ENCODE measurements at places on chromosomes 13 and 19. TPM values are rescaled to one million over a fixed set of nuclear protein-coding genes. Genes with fewer than 3 reads are reported as not detected.

GRCh38 chr13:54627646-54628372 lies 1599.2 kb downstream of the OLFM4 start:
- DNase-seq: no peak

DNA sequence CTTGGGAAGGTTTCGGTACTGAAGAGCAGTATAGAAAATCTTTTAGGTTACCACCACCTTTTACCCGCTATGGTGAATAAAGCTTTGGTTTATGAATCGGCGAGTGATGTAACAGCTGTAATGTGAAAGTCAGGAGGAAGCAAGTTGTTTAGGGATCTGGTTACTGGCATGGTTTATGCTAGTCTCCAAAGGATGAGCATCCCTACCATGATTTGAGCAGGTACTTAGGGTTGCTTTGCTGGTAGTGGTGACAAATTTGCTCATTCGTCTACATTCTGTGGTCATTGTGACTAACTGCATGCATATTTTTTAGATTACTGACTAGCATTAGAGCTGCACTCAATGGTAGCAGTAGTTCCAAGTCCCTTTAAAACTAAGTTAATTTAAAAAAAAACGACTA lies 104.1 kb downstream of the FRY start:
- no peak for DNase-seq

- no peak for DNase-seq
Observed at GRCh38 chr13:78701383-78701782, 42.4 kb upstream of the OBI1 start.

GRCh38 chr13:41352935-41353840 lies 42.1 kb downstream of the NAA16 start:
- no peak for DNase-seq

GRCh38 chr19:3546119-3546518 lies 7.1 kb downstream of the TEKTIP1 start:
- no peak for DNase-seq

DNA sequence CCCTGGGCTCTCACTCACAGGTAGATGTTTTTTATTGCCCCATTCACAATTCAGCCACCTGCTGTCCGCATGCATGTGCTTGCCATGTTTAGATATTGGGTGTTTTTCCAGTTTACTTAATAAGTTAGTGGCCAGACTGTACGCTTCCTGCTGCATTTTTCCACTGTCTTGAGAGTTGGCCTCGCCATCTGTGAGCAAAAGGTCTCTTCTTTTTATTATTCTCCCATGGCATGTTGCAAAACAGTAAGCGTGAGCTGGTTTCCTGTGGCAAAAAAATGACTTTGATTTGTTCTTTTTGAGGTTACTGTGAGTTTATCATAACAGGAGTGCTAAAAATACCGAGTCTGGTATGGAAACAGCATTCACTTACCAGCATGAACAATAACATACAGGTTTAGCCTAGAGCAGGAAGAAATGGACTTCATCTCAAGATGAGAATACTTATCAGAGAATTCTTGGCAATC lies 46.0 kb downstream of the SAE1 start:
- DNase-seq: no peak

DNA sequence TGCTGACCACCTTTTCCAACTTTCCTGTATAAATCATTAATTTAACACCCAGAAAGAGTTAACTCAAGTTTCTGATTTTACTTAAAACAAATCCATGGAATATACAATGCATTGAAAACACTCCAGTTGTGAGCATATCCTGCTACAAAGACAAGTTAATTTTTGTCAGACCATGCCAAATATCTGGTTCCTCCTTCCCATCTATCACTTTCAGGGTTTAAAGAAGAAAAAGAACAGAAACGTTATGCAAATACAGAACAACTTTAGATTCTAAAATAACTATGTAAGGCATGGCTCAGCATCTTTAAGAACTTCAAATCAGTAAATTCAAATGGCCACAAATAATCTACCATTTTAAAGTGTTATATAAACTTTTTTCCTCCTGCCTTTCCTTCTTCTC lies 14.9 kb downstream of the MRPS31 start:
- DNase-seq: no peak

GRCh38 chr19:29741776-29742175 lies 26.7 kb upstream of the C19orf12 start:
- no peak for DNase-seq

- DNase-seq: no peak
Observed at GRCh38 chr19:5305163-5305562, 35.4 kb downstream of the PTPRS start.

DNA sequence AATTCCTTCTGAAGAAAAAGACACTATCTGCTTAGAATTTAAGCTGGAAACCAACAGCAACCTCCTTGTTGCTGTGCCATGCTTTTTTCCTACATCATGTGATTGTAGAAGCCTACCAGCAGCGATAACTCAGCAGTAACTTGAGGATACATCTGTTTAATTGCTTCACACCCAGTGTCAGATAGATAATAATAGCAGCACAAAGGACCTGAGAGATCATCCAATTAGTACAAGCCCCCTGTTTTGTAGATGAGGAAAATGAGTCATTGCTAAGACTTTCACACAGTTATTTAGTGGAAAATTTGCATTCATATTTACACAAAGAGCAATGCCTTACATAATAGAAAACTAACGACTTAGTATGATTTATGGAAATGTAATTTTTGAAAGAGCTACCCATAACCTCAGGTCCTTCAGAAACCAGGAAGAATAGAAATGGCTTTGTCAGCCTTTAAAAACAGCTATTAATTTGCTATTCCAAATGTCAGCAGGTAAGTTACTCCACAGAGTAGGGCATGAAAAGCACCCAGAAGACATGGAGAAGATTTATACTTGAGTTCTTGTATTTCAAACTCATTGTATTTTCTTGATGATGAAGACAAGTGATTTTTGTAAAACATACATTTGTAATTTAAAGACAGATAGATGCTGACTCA lies 93.7 kb upstream of the SGCG start:
- DNase-seq: no peak

DNA sequence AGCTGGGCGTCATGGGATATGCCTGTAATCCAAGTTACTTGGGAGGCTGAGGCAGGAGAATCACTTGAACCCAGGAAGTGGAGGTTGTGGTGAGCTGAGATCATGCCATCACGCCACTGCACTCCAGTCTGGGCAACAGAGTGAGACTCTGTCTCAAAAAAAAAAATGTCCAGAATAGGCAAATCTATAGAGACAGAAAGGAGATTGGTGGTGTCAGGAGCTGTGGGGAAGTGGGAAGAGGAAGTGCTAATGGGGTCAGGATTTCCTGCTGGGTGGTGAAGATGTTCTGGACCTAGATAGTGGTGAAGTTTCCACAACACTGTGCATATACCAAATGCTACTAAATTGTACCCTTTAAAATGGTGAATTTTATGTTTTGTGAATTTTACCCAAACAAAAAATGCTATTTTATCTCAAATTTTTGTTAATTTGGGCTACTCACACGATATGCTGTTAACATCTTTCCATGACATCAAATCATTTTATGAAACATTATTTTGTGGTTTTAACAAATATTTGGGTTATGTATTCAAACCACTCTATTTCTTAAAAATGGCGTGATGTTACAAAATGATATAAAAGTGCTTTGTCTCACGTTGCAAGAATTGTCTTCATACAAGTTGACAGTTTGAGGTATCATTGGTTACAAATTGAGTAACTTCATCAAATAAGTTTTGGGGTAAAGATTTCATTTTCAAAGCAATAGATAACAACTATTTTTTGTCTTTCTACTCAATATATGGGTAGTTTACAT lies 7.4 kb upstream of the CYP4F3 start:
- no peak for DNase-seq

DNA sequence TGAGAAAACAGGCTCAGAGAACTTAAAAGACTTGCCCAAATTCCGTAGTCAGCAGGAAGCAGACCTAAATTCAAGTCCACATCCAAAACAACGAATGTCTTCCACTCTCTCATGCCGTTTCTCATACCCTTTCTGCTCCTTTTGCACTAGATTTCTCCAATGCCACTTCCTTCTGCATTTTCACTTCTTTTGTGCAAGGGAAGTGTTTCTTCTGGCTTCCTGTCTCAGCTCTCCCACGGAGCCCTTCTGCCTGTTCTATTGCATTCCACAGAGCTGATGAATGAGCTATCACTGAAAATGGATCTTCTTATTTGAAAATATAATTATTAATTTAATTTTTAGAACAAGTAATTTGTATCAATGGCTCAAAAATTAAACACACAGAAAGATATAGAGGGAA lies 56.1 kb upstream of the STK24 start:
- no peak for DNase-seq

GRCh38 chr13:39274739-39275325 lies 236.6 kb downstream of the NHLRC3 start:
- no peak for DNase-seq

- DNase-seq: no peak
Observed at GRCh38 chr13:96002322-96003131, 50.7 kb downstream of the UGGT2 start.

DNA sequence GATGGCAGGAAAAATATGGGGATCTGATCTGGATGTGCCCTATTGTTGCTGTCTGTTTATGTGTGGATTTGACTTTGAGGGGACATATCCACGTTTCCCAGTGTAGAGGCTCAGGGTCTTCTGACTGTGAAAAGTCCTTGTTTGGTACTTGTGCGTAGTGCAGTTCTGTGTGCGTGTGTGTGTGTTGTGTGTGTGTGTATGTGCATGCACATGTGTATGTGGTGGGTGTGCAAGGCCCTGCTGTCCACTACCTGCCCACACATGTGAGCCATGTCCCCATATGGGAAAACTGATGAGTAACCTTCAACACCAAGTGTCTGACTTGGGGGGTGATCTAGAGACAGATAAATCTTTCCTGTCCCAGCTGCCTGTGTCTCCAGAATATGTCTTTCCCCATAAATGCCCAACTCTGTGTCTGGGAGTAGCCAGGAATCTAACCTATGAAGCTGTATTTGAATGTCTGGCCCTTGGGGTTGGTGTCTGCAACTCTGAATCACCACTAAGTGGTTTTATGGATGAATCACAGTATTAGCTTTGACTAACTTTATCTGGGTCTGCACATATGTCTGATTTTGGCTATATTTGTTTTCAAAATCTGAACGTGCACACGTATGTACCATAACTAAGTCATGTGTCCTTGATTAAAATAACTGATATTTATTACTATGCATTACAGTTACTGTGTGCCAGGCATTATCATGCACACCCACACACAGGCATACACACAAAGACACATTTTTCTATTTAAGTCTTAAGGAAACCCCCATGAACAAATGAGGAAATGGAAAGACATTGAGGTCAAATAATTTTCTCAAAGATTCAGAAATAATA lies 17.4 kb downstream of the KLK2 start:
- DNase-seq: no peak

DNA sequence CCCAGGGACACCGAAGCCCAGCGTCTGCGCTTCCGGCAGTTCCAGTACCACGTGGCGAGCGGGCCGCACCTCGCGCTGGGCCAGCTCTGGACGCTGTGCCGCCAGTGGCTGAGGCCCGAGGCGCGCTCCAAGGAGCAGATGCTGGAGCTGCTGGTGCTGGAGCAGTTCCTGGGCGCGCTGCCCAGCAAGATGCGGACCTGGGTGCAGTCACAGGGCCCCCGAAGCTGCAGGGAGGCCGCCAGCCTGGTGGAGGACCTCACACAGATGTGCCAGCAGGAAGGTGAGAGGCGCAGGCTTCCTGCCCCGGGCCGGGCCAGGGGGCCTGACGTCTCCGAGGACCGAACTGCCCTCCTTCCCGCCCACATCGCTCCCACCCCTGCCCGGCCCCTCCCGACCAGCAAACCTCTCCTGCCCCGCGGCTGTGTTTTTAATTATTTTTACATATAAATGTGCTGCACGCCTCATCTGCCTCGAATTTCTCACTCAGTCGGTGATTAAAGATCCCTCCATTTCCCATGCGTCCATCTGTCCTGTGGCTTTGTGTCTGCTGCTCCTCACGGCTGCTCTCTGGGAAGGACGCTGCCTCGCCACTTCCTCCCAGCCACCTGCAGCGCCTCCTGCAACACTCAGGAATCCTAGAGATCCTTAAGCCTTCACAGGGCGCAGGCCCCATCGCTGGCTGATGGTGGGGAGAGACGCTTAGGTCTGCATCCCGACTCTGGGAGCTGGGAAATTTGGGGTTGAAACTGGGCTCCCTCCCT lies 4.3 kb downstream of the ZSCAN1 start:
- no peak for DNase-seq

Gene OR10H1
- total RNA-seq: not detected

Gene SPATA13
- 9.9 TPM for total RNA-seq

Gene APC2
- 0.14 TPM for total RNA-seq

Gene CD22
- total RNA-seq: 0.19 TPM

Measured in Right ventricle myocardium inferior (tissue), 1 donor.